ENCODE measurements at places on chromosomes 3 and 15.

GRCh38 chr3:144643771-144644198 is 672.2 kb downstream of the DIPK2A start:
- DNase-seq: no peak

- DNase-seq: peak; percentile 41
Measured at GRCh38 chr15:67080900-67081431, 15.6 kb downstream of the SMAD3 start.

DNA sequence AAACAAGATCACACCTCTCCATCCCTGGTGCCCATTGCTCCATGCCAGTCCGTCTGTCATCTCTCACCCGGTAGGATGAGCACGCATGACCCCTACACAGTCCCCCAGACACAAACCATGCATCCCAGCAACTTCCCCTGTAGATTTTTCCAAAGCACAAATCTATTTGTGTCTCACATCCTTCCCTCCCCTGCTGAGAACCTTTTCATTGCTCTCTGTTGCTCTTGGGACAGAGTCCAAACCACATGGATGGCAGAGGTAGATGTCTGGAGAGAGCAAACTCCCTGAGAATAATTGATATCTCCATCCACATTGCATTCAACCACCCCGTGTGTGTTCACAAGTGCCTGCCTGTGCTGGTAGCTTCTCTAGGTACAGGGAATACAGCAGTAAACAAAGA is 29.9 kb upstream of the LRTM1 start:
- DNase-seq: no peak

- DNase-seq: no peak
Measured at GRCh38 chr15:66754789-66755188, 52.8 kb downstream of the SMAD6 start.

GRCh38 chr3:18870074-18870640 is 278.2 kb upstream of the KCNH8 start:
- no peak for DNase-seq

DNA sequence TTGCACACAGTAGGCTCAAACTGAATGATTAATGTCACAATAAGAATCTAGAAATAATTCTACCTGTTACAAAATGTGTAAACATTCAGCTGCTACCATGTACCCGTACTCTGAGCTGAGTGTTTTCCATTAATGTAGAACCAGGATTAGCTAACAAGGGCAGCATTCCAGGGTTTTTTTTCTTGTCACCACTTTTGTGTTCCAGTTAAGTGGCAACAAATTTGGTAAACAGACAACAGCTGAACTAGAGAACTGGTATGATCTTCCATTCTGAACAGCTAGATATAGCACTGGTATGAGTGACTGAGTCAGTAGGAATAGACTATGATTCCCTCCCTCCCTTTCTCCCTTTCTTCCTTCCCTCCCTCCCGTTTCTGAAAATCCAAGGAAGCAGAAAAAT is 229.4 kb downstream of the CD47 start:
- no peak for DNase-seq

GRCh38 chr15:71011503-71012155 is 103.6 kb upstream of the THSD4 start:
- no peak for DNase-seq

- DNase-seq: no peak
Measured at GRCh38 chr3:58025837-58026569, 17.8 kb downstream of the FLNB start.

DNA sequence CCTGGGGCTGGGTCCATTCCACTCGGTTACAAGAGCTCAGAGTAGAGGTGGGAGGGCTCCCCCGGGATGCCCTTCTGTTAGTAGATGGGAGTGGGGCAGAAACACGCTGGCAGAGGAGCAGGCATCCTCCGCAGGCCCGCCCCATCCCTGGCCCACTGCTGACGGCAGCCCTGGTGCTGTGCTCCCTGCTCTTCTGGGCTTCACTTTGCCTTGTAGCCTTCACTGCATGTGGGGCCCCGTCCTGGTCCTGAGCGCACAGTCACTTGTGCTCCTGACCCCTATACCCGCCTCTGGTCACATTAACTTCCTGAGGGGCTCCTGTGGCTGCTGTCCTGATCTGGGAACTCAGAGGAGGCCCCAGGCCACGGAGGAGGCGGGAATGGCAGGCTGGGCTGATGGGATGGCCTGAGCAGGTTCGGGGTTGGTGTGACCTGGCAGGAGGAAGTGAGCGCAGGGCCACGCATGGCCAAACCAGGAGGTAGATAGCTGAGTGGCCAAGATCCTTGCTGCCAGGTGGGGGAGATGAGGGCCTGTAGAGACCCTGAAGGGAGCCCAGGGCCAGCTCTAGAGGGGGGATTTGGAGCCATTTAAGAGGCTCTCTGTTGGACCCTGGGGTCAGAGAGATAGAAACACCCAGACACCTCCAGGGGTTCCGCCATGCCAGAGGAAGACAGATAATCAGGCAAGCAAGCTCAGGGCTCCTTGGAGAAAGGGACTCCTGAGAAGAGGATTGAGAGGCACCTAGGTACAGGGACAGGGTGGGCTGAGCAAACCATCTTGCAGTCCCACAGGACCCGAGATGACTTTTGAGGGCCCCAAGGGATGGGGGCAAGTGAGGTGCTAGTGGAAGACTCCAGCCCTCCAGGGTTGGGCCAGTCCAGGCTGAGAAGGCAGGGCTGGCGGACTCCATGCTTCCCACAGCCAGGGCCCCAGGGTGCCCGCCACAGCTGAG is 92.2 kb upstream of the PRR23E start:
- no peak for DNase-seq

DNA sequence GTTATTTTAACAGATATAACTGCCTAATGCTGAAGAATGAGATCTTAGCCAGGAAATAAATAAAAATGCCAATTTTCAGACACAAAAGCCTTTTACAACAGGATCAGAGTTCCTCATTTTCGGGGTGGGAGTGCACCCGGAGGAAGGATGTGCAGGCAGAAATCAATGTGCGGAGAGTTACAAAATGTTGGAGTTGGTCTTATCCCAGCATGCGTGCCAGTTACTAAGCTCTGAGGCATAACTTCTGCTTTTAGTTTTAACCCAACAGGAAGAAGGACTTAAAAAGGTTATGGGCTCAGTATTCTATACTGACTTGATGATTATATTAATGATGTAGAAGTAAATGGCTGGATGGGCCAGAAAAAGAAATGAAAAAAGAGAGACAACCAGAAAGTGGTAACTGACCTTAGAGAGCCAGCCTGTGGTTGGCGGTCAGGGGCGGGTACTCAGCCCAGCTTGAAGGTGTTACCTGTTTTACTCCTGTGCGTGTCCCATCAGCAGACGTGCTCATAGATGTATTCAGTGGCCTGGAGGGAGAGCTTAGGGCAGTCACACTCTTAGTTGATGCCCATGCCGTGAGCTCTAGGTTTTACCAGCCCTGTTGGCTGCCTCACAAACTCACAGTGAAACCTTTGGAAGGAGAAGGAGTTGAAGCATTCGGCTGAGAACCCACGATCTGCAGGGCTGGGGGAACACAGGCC is 164.7 kb downstream of the SV2B start:
- DNase-seq: no peak

DNA sequence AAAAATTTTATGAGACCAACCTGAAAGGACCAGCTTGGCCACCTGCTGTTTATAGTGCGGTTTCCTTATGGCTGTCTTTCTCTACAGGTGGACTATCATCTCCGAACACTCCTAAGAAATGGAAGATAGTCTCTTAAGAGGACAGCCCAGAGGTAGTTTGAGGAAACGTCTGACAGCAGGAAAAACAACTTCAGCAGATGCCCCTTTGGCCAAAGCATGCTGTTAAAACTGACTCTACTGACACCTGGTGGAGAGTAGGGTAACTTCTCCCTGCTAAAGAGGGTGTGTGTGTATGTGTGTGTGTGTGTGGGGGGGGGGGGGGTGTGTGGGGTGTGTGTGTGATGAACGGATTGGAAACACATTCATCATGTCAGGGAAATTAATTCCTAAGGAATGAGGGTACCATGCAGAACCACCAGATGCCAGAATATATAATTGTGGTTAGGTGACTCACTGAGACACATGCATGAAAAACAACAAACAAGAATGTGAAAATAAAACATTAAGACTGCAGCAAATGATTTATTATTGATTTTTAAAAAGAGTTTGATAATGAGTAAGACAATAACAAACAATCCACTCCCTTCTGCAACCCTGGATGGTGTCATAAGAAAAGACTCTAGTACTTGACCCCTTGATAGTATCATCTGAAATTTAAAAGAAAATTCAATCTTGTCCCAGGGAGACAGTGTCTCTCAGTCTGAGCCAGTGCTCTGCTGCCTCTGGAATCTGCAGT is 256.5 kb downstream of the THRB start:
- DNase-seq: no peak

DNA sequence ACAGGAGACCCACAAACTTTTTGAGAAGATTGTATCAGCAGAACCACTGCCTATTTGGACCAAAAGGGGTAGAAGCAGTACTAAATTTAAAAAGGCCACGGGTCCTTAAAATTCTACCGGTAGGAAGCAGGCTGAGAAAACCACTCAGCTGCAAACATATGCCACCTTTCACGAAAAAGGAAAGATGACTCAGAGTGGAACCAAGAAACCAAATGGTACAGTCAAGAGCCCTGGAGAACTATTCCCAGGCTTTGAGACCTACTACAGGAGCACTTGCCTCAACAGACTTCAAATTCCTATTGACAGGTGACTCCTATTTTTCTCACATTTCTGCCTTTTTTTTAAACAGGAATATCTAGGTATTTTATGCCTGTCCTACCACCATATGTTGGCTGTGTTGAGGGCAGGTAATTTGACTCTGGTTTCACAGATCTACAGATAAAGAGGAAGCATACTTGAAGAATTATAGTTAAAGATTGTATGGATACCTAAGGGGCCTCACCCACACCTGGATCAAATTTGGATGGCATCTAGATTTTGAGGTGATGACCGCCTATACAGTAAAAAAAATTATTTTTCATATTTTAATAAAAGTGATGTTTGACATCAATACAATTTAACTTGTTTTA is 10.1 kb downstream of the GOLIM4 start:
- DNase-seq: no peak

GRCh38 chr3:141441381-141442364 is 45.2 kb upstream of the RASA2 start:
- DNase-seq: peak; percentile 64

DNA sequence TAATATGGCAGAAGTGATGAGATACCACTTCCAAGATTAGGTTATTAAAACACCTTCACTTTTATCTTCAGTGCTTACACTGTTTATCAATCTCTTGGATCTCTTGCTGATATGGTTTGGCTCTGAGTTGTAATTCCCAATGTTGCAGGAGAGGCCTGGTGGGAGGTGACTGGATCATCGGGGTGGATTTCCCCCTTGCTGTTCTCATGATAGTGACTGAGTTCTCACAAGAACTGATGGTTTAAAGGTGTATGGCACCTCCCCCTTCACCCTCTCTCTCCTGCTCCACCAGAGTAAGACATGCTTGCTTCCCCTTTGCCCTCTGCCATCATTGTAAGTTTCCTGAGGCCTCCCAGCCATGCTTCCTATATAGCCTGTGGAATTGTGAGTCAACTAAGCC is 11.8 kb downstream of the GOLIM4 start:
- no peak for DNase-seq

GRCh38 chr15:29826908-29827820 is 4.9 kb upstream of the TJP1 start:
- no peak for DNase-seq

GRCh38 chr3:133860519-133860918 is 35.2 kb downstream of the RAB6B start:
- DNase-seq: no peak

GRCh38 chr3:52679199-52679538 is 6.5 kb downstream of the PBRM1 start:
- DNase-seq: no peak

DNA sequence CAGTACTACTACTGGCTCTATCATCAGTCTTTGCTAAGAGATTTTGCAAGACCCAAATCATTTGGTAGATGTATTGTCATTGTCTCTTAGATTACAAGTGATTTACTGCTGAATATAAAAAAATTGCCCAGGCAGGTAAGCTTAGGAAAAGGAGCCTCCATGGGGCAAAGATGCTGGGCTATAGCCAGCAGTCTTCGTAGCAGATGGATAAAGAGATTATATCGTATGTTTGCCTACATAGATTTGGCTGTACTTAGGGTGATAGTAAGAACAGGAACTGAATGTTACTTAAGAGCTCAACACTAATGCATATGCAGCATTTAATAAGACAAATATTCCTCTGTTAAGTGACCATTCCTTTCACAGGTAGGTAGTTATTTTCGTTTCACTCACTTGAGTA is 48.9 kb downstream of the PTPRG start:
- DNase-seq: no peak
